ENCODE measurements at places on chromosomes 5 and 9.

DNA sequence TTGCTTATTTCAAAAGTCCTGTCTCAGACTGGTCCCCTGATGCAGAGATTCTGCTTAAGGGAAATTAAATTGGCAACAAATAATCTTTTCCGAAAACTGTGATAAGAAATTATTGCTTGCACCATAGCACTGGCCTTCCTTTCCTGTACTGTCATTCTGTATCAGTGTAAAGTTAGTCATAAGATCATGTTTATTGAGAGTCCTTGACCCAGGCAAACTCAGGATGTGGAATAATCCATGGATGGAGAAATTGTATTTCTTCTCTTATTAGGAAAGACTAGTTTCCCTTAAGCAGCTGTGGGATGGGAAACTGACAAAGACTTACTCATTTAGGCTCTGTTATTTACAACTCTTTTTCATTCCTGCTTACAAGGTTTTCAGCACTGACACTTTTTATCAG is 83.0 kb upstream of the RANBP6 start:
- DNase-seq = no peak

DNA sequence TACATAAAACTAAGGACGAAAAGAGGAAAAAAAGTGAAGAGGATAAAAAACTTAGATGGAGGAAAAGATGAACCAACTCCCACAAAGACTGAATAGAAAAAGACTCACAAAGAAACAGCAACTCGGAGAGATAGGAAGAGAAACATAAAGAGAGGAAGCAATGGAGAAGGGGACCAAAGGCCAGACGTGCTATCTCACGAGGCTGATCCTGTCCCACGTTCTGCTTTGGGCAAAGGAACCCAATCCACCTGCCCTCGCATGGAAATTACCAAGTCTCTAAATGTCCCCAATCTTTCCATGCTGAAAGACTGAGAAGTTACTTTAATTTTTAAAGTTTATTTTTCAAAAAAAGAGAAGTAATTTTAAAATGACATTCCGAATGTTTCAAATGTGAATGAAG is 36.6 kb downstream of the TMEM245 start:
- DNase-seq = no peak

- DNase-seq = no peak
Measured at GRCh38 chr9:130589754-130590153, 10.4 kb downstream of the FUBP3 start.

DNA sequence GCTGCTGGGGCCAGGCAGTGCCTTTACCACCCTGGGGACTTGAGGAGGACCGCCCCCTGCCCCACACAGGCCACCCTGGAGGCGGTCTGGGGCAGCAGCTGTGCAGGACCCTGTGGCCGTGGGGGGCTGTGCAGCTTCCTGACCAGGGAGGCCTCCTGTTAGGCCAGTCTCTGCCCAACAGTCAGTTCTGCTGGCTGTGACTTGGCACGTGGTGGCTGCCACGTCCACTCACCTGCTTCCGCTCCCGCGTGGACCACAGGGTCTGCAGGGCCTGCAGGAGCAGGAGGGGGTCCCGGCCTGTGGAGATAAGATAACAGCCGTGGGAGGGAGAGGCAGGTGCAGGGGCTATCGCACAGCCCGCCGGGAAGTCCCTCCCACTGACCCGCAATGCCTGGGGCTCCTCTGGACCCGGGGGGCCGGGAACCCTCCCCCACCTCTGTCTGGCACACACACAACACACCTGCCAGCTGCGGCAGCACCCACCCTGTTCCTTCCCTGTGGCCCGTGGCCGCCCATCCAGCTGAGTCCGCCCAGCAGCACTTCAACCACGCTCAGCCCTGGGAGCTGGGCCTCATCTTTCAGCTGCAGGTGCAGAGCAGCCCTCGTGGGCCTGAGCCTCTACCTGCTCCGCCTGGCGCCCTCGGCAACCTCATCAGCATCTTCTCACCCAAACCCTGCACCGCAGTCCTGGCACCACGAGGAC is 39.7 kb downstream of the EXD3 start:
- peak; percentile 15 for DNase-seq

DNA sequence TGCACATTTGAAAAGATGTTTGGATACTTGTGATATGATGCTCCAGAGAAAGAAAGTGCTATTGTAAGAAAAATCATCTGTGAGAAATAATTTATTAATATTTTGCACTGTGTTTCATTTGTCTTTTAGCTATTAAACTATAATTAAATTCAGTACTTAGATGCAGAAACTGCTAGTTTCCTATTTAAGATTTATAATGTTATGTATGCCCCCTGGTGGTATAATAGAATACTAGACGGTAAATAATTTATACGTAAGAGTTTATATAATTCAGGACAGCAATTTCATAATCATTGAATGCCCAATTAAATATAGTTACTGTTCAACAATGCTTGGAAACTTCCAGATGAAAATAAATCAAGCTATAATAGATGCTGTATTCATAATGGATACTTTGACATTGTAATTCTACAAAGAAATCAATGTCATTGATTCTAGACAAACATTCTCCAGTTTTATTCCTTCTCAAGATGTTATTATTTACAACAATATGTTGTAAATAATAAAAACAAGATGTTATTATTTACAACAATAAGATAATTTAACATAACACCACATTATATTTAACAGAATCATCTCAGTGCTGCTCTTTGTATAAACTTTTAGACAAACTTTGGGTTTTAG is 101.0 kb downstream of the TMEM232 start:
- DNase-seq = no peak

- DNase-seq = no peak
Measured at GRCh38 chr5:141298376-141298775, 5.5 kb downstream of the SLC25A2 start.

- no peak for DNase-seq
Measured at GRCh38 chr5:402615-403359, 40.2 kb upstream of the EXOC3 start.

DNA sequence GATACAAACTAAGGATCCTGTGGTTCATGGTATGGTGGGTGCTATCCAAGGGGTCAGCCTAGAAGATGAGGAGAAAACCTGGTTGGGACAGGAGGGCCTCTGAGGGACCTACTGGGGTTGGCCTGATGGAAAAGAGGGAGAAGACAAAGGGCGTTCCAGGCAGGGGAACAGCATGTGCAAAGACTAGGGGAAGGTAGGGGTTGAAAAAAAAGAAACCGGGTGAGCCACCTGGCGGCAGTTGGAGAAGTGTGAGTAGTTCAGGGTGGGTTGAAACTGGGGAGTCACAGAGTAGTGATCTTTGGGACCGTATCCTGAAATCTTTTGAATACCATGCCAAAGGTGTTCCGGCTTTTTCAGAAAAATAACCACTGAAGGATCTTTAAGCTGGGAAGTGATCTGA is 8.7 kb upstream of the GABRP start:
- DNase-seq = no peak

DNA sequence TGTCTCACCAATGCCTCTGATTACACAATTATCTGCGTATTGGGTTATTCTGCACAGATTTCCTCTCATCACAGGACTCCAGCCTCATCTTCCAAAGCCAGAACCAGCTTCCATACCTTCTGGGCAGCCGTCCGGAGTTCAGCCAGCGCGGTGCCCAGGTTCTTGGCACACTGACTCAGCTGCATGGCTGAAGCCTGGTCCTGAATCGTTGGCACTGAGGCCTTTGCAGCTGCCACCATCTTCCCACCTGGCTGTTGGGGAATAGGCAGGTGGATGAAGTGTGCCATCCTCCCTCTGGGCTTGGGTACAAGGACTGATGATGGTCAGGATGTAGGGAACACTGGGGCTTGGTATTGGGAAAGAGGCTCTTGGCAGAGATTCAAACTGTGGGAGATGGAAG is 17.9 kb downstream of the TLN1 start:
- DNase-seq = no peak

GRCh38 chr5:149834246-149834855 is 104.2 kb downstream of the PPARGC1B start:
- peak; percentile 71 for DNase-seq

All from WTC11 (cell line).